ENCODE measurements at places on chromosomes 11 and 22.

- DNase-seq = no peak
These were observed 67.6 kb downstream of the PIWIL3 start for GRCh38 chr22:24706732-24707469.

- no peak for DNase-seq
These were observed 73.0 kb downstream of the MSANTD4 start for GRCh38 chr11:105948918-105949590.

DNA sequence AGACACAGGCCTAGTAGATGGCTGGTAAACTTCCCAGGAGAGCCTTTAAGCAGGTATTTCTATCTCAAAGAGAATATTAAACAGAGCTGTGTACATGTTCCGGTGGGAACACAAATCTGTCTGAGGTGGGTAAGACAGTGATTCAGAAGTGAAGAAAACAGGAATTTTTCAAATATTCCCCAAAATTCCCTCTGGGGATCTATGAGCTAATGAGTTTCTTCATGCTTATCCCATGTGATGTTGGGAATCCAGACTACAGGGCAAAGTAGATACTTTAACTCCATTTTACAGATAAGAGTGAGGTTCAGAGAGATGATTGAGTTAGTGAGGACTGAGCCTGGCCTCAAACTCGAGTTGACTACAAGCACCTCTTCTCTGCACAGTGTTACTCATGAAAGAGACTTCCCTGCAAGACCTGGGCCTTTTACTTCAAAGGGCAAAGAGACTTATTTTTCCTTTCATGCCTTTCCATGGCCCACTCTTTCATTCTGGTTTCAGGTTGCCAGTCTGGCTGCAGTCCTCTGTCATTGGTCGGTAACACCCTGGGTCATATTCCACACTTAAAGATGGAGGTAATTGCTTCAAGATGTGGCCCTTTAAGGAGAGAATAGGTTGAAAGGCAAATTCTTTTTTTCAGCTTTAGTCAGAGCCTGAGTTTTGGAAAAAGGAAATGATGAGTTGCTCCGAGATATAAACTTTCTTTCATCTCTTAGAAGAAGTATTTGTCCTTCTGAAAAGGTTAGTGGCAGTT, 70.1 kb downstream of the CYB5R2 start:
- no peak for DNase-seq

DNA sequence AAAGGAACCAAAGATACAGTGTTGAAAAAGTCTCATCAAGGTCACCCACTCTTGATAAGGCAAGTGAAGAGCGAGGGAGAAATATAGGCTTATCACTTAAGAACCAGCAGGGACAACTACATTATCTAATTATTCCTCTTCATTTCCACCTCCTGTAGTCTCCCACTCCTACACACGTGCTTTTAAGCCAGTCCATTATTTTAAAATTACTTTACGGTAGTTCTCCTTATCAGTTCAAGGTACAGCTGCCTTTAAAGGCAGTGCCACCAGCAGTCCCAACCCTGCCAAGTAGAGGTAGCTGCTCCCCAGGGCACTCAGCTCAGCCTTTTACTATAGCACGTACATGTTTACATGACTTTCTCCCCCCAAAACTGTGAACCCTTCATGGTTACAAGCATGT, 161.5 kb upstream of the BLID start:
- DNase-seq = no peak

- no peak for DNase-seq
These were observed 133.2 kb downstream of the ADAMTS15 start for GRCh38 chr11:130581646-130582045.

DNA sequence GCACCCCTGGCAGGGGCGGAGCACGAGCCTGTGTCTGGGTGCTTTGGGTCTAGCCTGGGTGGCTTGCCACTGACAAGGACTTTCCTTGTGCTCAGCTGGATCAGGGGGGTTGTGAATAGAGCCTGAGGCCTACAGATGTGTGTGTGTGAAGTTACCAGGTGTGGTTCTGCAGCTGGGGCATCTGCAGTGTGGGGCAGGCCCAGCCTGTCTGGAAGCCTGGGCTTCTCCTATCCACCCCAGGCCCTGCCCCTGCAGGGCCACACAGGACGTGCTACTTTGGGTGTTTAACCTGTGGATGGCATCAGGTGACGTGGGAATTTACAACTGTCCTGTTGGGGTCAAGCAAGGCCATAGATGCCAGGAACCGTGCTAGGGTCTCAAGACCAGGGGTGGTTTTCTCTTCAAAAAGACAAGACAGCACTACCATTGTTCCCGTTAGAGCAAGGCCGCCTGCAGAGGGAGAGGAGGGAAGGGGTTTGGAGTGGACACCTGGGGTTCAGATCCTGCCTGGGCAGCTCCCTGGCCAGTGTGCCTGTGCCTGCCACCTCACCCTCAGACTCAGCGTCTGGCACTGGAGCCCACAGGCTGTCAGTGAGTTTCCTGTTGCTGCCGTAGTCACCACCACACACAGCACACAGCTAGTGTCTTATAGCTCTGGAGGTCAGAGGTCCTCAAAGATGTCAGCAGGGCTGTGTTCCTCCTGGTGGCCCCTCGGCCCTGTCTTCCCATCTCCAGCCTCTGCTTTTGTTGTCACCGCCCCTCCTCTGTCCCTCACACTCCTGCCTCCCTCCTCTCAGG, 31.6 kb downstream of the CTTN start:
- no peak for DNase-seq

DNA sequence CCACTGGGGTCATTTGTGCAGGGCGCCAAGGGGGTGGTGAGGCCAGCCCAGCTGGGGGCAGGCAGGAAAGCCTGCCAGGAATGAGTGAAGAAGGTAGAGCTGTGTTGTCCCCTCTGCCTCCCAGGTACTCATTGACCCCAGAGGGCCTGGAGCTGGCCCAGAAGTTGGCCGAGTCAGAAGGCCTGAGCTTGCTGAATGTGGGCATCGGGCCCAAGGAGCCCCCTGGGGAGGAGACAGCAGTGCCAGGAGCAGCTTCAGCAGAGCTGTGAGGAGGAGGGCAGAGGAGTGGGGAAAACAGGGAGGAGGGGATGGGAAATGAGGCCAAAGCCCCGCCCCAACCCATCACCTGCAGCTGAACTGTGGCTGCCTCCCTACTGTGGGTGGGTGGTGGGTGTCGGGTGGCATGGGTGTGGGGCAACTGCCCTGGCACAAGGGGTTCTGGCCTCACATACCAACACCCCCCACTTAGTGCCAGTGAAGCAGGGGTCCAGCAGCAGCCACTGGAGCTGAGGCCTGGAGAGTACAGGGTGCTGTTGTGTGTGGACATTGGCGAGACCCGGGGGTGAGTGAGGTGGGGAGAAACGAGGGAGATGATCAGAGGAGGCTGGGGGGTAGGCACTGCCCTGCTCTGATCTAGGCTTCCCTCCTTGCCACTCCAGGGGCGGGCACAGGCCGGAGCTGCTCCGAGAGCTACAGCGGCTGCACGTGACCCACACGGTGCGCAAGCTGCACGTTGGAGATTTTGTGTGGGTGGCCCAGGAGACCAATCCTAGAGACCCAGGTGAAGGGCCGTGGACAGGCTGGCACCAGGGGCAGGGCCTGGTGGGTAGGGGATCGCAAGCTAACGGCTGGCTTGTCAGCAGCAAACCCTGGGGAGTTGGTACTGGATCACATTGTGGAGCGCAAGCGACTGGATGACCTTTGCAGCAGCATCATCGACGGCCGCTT, 3.0 kb downstream of the MUS81 start:
- peak; percentile 7 for DNase-seq

- DNase-seq = no peak
These were observed 38.1 kb upstream of the OPCML start for GRCh38 chr11:133570376-133570775.

DNA sequence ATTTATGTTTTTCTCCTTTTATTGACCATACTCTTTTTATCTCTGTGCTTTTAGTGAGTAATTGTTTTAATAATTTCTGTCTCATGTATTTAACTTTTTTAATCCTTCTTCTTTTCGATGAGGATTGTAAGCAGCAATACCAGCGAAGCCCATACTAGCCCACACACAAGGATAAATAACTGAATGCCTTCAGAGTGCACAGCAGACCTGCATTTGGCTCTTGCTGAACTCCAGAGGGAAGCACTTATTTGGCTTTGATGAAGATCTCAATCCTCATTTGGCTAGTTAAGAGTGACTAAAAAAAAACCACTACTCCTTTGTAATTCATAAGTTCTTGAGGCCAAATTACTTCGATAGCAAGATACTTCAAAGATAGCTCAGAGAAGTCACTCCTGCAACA, 293.3 kb downstream of the METTL15 start:
- no peak for DNase-seq

DNA sequence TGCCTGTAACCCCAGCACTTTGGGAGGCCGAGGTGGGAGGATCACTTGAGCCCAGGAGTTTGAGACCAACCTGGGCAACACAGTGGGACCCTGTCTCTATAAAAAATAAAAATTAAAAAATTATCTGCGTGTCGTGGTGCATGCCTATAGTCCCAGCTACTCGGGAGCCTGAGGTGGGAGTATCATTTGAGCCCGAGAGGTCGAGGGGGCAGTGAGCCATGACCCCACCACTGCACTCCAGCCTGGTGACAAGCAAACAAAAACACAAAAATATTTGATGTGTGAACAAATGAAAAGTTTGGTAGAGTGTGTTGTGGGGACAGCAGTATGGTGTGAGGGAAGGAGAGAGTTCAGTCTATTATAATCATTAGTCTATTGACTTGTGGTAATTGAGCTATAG, 90.8 kb upstream of the PARVA start:
- no peak for DNase-seq

DNA sequence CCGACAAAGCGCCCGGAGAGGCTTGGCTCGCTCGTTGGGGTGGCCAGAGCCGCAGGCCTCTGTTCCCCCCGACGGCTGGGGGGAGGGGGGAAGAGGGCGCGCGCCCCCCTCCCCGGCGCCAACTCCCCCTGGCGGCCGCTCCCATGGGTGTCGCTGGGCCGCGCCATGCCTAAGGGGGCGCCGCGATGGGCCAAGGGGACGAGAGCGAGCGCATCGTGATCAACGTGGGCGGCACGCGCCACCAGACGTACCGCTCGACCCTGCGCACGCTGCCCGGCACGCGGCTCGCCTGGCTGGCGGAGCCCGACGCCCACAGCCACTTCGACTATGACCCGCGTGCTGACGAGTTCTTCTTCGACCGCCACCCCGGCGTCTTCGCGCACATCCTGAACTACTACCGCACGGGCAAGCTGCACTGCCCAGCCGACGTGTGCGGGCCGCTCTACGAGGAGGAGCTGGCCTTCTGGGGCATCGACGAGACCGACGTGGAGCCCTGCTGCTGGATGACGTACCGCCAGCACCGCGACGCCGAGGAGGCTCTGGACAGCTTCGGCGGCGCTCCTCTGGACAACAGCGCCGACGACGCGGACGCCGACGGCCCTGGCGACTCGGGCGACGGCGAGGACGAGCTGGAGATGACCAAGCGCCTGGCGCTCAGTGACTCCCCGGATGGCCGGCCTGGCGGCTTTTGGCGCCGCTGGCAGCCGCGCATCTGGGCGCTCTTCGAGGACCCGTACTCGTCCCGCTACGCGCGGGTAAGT, 1.4 kb downstream of the KCNC1 start:
- DNase-seq = no peak

- DNase-seq = no peak
These were observed 28.3 kb upstream of the UPB1 start for GRCh38 chr22:24466716-24467328.

DNA sequence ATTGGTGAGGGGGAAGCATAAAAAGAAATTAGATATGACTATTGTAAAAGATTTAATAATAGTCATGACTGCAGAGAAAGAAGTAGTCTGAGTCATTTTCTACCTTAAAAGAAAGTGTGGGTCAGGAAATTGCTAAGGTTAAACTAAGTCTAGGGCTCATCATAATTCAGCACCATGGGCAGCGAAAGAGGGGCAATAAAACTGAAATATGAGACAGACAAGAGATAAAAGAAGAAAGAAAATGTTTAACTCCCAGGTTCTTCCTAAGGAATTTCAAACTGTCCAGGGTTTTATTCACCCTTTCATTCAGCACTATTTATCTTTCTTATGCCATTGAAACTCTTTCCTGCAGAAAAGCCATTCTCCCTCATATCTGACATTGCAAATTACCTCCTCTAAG, 114.4 kb upstream of the API5 start:
- DNase-seq = no peak

- DNase-seq = no peak
These were observed 2.7 kb upstream of the HBG2 start for GRCh38 chr11:5257296-5257695.

GRCh38 chr11:66879583-66879982, 22.7 kb downstream of the LRFN4 start:
- no peak for DNase-seq
